ENCODE measurements at places on chromosomes 16 and 17. TPM values are rescaled to one million over a fixed set of nuclear protein-coding genes. Genes with fewer than 3 reads are reported as not detected.
A peak's percentile ranks its signal among the peaks of the same experiment; 100 is the strongest.

Gene PRAC2
- total RNA-seq, result not detected

- DNase-seq, result no peak
These were observed 2.4 kb downstream of the ALKBH5 start for GRCh38 chr17:18185832-18186626.

DNA sequence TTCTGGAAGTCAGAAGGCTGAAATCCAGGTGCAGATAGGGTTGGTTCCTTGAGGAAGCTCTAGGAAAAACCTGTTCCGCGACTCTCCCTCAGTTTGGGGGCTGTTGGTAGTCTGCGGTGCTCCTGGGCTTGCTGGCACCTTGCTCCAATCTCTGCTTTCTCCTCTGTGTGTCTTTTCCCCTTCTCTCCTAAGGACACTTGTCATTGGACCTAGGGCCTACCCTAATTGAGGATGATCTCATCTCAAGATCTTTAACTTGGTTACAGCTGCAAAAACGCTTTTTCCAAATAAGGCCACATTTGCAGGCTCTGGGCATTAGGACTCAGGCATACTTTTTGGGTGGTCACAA, 12.9 kb upstream of the CACNG4 start:
- DNase-seq, result no peak

GRCh38 chr17:58402679-58403078, 14.7 kb downstream of the RNF43 start:
- peak; percentile 41 for DNase-seq

DNA sequence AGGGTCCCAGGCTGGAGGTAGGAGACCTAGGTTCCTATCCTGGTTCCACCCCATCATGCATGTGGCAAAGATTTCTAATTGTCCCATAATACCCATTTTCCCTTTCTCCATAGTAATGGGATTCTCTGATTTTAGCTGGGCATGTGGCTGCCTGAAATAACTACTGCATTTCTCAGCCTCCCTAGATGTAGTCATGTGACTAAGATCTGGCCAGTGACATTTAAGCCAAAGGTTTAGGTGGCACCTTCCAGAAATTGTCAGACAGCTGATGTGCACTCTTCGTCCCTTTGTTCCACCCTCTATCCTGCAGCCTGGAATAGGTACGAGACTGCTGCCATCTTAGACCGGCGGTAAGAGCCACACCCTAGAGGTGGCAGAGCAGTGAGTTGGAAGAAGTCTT, 8.2 kb downstream of the NXPH3 start:
- DNase-seq, result no peak

Gene TPSD1
- 7.1 TPM for total RNA-seq

DNA sequence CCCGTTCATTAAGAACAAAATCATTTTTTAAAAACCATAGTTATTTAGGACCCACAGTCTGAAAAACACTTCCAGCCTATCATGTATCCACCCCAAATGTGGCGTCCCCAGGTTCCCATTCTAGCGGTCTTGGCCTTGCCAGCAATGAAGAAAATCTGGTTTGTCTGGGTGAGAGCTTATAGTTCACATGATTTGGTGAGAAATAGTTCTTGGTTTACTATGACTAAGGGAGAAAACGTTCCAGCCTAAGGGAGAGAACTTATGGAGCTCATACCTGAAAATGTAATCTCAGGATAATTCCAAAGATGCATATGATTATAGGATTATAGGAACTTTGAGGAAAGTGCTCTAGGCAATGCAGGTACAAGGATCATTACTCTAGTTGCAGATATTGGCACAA, 4.8 kb downstream of the MARVELD3 start:
- DNase-seq, result no peak

GRCh38 chr17:74803388-74803930, 27.3 kb upstream of the NAT9 start:
- DNase-seq, result no peak

DNA sequence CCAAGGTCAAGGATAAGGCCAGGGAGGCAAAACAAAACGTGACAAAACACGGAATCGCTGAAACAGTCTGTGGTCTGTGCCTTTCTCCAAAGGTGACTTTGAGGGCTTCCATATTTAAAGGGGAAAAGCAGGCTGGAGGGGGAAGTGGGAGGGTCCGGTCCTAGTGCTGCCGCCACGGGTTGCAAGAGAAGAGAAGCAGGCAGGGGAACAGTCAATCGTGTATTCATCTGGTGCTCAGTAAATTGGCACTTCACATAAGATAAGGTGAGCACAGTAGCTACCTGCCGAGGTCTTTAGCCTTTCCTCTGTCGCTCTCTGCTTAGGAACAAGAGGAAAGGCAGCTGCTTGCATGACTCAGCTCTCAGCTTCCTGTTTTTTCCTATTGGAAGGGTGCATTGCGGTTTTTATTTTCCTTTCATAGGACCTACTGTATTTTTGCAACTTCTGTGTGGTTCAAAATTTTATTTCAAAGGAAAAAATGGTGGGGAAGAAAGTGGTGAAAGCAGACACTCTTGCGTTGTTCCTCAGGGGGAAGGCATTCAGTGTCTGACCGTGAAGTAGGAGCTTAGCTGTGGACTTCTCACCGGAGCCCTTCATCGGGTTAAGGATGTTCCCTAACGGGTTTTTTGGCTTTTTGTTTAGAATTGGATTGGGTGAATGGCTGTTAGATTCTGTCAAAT, 7.1 kb upstream of the LGALS3BP start:
- DNase-seq, result no peak

Gene EPX
- total RNA-seq, result not detected

DNA sequence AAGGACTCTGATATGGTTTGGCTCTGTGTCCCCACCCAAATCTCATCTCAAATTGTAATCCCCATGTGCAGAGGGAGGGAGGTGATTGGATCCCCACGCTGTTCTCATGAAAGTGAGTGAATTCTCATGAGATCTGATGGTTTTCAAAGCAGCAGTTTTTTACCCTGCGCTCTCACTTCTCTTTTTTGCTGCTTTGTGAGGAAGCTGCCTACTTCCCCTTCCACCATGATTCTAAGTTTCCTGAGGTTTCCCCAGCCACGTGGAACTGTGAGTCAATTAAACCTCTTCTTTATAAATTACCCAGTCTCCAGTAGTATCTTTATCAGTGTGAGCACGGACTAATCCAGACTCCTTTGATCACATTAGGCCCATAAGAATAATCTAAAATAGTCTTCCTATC, 719.7 kb upstream of the CDH8 start:
- DNase-seq, result no peak

Gene KRT32
- total RNA-seq, result 11.6 TPM

GRCh38 chr16:85446951-85447692, 166.0 kb upstream of the GSE1 start:
- no peak for DNase-seq

GRCh38 chr16:79651363-79651762, 50.8 kb upstream of the MAF start:
- peak; percentile 77 for DNase-seq

GRCh38 chr16:56673921-56674320, 4.3 kb downstream of the MT1H start:
- DNase-seq, result no peak

- DNase-seq, result no peak
These were observed 27.9 kb upstream of the CPHXL start for GRCh38 chr16:75754141-75754540.

Gene SLC12A4
- 56.0 TPM for total RNA-seq

DNA sequence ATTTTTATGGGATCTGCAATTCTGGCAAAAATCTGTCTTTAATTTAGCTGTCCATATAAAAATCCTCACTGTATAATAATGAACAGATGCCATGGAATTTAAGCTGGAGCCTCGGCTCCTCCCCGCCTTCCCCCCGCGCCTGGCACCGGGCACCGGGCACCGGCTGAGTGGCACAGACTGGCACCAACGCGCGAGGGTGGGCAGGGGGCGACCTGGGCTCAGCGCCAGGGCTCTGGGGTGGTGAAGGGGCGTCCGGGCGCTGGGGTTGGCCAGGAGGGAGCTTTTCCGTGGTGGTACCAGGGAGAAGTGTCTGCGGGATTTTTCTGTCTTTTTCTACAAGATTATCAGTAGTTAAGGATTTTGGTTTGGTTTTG, 9.1 kb downstream of the NEUROD2 start:
- no peak for DNase-seq

- no peak for DNase-seq
These were observed 399.8 kb upstream of the SALL1 start for GRCh38 chr16:51550800-51551347.

Data from lower leg skin (tissue), 4 donors.